T-cell (primary cell): ENCODE measurements at places on chromosomes 16 and 17.

DNA sequence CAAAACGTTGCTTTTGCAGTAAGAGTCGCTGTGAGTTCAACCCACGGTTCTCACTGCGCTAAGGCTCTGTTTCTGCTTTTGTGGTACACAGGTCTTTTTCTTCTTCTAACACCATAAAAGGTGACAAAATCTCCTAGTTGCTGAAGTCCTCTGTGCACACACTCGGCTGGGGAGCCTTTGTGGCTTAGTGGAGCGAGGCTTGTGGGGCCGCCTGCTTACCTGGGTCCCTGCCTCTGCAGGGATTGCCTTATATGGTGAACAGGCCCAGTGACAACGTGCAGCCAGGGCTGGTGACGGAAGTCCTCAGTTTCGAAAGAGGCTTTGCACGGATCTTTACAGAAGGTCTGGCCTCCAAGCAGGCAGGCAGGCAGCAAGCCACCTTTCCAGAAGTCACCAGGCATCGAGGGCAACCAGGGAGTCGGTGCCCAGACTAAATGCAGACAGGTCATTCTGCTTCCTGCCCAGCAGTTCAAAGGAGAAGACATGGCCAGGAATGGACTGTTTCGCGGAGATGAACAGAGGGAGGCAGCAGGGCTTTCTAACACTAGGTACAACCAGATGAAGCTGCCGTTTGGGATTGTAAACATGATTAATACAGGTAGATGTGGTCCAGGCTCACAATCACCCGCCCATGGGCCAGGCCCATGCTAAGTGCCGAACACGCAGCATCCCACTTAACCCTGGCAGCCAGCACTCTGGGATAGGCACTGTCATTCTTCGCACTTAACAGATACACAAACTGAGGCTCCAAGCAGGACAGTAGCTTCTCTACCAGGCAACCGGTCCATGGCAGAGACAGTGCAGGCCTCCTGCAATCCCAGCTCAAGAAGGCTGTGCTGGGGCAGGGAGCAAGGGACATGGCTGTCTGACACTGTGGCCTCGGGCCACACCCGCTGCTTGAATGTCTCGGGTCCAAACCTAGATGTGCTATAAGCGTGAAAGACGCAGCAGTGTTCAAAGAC, 10.7 kb upstream of the MEAK7 start:
- DNase-seq = peak; percentile 83

GRCh38 chr16:27892879-27893278, 170.6 kb downstream of the GSG1L start:
- no peak for DNase-seq

DNA sequence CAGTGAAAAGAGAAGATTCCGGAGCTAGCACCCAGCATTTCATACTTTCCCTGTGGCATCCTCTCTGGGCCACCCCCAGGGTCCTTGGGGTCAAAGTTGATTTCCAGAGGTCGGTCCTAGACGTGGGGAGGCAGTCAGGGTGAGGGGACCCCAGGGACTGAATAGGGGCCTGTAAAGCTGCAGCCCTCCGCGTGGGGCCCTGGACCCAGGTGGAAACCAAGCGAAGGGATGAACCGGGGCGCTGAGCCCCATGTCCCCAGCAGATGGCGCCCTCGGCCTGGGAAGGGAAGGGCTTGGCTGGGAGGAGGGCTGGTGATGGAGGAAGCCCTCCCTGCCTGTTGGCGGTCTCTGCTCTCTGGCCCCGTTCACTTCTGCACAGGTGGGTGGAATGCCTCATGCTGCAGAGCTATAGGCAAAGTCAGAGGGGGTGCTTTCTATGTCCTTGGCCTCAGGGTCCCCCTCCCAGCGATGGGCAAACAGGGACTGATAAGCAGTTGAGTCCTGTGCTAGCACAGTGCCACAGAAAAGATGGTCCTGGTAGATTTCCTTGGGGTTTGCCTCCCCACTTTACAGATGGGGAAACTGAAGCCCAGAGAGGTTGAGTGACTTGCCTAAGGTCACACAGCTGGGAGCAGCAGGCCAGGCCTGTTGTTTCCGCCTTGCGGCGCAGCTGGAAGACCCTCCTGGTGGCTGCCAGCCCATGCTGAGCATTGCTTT, 163.4 kb upstream of the CIBAR2 start:
- peak; percentile 63 for DNase-seq

GRCh38 chr16:52398021-52398420, 148.9 kb downstream of the TOX3 start:
- no peak for DNase-seq

- DNase-seq = no peak
These were observed 2.1 kb downstream of the RHBDL3 start for GRCh38 chr17:32267690-32268205.

GRCh38 chr16:25366078-25366477, 108.4 kb upstream of the ZKSCAN2 start:
- DNase-seq = no peak

DNA sequence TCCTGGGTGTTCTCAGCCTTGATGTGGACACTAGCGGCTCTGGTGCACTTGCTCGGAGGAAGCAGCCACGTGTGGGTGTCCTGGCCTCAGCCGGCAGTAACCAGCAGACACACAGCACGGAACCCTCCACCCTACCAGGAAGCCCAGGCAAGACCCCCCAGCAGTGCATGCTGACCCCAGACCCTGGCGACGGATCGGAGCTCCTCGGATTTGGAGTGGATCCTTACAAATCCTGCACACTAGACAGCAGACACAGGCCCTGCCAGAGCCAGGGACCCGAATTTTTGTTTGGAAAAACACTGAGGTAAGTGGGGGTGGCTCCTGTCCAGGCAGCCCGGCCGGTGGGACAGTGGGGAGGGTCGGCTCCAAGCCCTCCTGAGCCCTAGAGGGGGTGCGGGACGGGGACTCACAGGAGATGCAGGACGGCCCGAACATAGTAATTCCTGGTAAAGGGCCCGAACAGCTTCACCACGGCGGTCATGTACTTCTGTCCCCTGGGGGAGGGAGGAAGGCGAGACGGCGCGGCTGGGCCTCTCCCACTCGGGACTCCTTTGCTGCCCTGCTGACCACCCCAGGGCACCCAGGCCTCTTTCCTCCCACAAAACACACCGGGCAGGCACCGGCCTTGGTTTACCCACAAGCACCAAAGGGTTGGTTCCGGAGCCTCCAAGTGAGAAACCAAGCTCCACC, 4.4 kb downstream of the CYBA start:
- DNase-seq = no peak

GRCh38 chr16:75916451-75916850, 190.2 kb upstream of the CPHXL start:
- DNase-seq = no peak

DNA sequence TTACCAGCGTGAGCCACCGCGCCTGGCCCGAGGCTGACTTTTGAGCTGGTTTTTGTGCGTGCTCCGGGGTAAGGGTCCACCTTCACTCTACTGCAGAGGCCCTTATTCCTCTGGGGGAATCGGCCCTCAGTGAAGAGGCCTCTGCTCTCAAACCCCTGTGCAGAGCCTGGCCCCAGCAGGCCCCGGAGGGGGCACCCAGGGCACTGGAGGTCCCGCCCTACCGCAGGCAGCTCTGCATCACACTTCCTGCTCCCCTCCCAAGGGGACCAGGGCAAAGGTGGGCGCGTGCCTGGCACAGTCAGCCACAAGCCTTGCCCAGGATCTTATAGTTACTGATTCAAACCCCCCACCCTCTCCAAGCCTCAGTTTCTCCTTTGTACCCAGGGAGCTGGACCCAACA, 3.6 kb upstream of the UBE2I start:
- DNase-seq = no peak

- DNase-seq = no peak
These were observed 20.6 kb downstream of the SP2 start for GRCh38 chr17:47916489-47917208.

DNA sequence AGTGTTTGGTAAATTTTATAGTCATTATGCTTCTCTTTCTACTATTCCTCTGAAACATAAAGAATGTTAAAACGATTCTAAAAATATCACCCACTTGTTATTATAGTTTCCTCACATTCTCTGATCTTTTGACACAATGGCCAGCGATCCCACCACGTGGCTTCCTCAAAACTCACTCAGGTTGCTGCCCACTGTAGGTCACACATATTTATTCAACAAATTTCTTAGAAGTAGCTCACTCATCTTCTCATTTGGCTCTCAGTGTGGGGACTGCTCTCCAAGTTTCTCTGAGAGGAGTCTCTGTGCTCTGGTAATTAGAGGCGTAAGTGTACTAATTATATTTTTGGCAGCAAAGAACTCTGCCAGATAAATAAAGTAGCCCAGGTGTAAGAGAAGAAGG, 465.4 kb downstream of the CDH11 start:
- DNase-seq = no peak

DNA sequence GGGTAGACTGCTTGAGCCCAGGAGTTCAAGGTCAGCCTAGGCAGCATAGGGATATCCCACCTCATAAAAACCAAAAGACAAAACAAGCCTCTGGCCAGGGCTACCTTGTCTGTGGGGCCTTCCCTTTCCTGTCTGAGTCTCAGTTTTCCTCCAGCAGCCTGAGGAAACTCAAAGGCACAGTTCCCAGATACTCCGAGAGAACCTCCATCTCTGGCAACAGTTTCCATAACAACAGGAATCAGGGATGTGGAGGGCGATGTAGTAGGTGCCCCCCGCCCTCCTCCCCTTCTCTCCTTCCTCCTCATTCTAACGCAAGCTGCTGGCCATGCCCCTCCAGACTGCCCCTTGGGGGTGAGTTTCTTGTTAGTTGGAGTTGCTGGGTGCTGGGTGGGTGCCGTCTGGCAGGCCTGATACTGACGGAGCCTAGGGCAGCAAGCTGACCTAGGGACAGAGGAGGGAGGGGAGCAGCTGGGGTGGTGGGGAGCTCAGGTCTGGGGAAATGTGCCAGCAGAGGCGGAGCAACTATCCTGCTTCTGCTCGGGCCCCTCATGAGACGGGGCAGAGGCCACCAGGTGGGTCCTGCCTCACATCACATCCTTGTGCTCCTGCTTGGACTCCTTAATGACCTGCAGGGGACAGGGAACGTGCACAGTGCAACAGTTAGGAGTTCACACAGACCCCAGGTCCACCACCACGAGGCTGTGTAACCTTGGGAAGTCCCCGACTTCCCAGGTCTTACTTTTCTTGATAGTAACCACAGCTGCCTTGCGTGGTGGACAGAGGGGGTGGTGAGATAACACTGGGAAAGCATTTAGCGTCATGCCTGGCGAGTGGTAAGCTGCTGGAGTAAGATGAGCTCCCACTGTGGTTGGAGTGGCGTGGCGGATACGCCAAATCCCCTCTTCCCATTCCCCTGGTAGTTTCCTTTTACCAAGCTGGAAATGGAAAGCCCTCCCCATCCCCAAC, 7.8 kb upstream of the EFTUD2 start:
- no peak for DNase-seq

- DNase-seq = no peak
These were observed 921 bp upstream of the CDR2 start for GRCh38 chr16:22375117-22375962.

- DNase-seq = no peak
These were observed 38.5 kb downstream of the TMEM235 start for GRCh38 chr17:78269955-78270381.

- DNase-seq = no peak
These were observed 206.9 kb downstream of the MAP2K4 start for GRCh38 chr17:12227547-12227946.

GRCh38 chr16:77723108-77723514, 797 bp downstream of the NUDT7 start:
- peak; percentile 7 for DNase-seq
